ENCODE measurements at places on chromosomes 13 and 19.

GRCh38 chr19:11130824-11131455 is 24.6 kb downstream of the SPC24 start:
- peak; percentile 76 for DNase-seq

DNA sequence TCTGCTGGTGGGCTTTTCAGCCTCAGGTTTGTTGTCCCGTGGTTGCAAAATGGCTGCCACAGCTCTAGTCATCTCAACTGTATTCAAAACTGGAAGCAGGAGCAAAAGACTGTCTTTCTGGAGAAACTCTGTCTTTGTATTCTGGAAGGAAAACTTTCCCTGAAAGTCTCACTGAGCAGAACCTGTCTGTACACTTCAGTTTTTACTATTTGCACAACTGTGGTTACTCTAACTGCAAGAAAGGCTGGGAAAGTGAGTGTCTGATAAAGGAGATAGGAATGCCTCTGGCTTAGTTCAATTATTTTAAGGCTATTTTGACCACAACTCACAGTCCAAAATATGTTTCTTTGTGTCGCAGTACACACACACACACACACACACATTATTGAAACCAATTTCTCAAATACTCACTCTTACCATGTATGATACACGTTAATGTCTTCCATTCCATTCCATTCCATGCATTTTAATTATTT is 49.7 kb upstream of the EHD2 start:
- DNase-seq: no peak

DNA sequence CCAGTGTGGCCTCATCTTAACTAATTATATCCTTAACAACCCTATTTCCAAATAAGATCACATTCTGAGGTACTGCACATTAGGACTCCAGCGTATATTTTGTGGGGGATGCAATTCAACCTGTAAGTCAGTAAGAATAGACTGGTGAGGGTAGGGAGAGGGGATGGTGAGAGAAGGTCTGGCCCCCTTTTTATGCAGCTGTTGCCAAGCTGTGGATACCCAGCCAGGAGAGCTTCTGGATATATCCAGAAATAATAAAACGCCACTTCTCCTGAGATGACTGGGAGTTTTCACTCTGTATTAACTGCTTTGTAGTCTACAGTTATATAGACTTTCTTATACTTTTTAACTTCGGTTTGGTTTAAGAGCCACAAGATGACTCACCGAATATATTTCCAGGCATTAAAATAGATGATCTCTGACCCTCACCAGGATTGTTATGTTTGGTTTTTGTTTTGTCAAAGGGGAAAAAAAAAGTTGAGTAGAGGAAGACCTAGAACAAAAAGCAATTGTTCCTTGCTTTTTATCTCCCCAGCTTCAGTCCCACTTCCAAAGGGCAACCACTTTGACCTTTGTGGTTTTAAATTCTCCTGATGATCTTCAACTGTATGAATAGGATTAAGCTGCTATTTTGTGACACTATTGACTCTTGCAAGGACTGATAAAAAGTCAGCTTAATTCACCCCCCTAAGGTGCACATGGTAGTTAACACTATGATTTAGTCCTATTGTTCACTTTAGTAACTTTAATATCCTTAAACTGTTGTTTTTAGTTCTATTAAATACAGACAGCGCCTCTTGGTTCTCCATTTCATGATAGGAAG is 3.1 kb upstream of the NEK3 start:
- DNase-seq: no peak

- no peak for DNase-seq
Measured at GRCh38 chr13:40895227-40896184, 106.1 kb downstream of the SLC25A15 start.

DNA sequence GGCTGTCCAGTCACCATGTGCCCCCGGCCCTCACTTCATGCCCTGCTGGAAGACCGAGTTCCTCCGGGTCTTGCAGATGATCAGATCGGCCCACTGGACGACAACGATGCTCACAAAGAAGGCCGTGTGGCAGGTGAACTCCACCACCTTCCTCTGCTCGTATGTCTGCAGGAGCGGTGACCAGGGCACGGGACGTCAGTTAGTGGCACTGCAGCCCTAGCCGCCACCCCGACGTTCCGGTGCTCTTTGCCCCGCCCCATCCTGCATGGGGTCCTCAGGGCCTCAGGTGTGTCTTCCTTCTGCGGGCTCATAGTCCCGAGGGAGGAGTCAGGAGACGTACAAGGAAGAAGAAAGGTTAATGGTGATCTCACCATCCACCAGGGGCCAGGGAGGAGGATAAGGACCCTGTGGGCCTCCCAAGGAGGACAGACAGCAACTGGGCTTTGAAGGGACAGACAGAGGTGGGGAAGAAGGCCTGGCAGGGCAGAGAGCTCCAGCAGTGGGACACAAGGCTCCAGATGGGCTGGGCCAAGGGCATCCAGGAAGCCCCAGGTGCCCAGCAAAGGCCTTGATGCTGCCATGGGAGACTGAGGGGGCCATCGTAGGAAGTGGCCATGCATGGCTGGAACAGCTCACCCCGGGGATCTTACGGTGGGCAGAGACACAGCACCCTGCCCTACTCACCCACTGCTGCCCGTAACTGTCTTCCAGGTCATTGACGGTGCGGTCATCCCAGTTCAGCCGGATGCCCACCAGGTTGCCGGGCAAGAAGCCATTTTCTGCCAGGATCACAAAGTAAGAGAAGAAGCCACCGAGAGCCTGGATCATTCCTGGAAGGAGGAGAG is 9.9 kb upstream of the RABAC1 start:
- no peak for DNase-seq

- DNase-seq: no peak
Measured at GRCh38 chr13:75370774-75371173, 111.2 kb downstream of the TBC1D4 start.

GRCh38 chr13:71054358-71054757 is 812.6 kb downstream of the DACH1 start:
- no peak for DNase-seq

All from suppressor macrophage (primary cell).